Activated T-cell treated with anti-CD3 and anti-CD28 coated beads for 48 hours (primary cell): ENCODE measurements at places on chromosomes 11 and 22.

GRCh38 chr11:94060401-94060800 lies 39.2 kb downstream of the HEPHL1 start:
- DNase-seq: no peak

DNA sequence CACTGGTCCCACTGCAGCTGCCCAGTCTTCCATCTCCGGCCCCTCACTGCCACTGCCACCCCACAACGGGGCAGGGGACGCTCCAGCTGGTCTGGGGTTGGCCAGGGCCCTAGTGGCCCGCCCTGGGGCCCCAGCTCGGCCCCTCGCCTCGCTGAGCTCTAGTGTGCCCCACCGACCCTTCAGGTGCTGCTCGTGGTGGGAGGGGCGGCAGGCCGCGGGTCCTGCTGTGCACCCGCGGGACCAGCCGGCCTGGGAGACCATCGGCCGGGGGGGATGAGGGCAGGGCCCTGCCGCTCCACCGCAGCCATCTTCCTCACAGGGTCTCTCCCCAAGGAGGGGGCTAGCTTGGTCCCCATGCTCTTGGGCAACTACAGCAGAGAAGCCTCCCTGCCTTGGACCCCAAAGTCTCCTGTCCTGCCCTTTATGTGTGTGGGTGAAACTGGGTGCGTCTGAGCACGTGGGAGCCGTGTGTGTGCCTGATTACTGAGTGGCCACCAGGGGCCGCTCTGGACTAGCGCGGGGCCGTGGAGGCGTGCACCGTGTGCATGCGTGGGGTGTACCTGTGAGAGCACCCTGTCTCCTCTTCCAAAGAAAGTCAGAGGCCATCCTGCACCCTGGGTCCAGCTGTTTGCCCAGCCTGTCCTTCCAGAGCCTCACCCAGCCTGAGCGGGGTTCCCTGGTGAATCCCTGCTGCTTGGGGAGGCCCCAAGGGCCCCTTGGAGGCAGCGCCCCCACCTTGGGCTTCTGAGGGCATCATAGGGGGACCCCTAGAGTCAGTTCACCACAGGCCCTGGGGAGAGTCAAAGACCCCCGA lies 6.0 kb upstream of the ACR start:
- DNase-seq: peak; percentile 59

GRCh38 chr11:68202165-68202564 lies 10.9 kb downstream of the KMT5B start:
- no peak for DNase-seq

- no peak for DNase-seq
Observed at GRCh38 chr22:38519453-38520250, 13.5 kb upstream of the DDX17 start.

GRCh38 chr11:126477535-126478305 lies 122.2 kb downstream of the ST3GAL4 start:
- DNase-seq: no peak
